A172 (cell line): ENCODE measurements at places on chromosomes 1 and 21. TPM values are rescaled to one million over a fixed set of nuclear protein-coding genes. Genes with fewer than 3 reads are reported as not detected.

DNA sequence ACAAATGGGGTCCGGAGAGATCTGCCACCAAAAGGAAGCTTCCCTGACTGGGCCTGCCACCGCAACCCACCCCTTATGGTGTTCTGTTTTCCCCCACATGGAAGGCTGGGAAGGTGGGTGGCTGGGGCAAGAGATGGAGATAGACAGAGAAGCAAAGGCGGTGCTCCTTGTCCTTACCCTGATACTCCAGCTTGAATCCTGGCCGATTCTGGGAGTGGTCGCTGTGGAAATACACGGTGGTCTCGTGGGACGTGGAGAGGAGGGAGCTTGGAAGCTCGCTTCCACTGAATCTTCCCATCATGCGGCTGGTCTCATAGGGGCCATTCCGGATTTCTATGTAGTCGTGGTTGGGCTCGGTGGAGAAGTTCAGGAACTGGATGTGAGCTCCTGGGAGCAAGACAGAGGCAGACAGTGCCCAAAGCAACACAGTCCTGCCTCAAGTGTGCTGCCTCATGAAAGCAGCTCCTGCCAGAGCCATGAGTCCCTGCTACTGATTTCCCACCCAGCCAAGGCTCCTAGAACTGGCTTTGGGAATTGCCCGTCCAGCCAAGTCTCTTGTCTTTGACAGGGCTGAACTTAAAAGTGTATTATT lies 138.5 kb downstream of the ZSCAN20 start:
- no peak for DNase-seq

DNA sequence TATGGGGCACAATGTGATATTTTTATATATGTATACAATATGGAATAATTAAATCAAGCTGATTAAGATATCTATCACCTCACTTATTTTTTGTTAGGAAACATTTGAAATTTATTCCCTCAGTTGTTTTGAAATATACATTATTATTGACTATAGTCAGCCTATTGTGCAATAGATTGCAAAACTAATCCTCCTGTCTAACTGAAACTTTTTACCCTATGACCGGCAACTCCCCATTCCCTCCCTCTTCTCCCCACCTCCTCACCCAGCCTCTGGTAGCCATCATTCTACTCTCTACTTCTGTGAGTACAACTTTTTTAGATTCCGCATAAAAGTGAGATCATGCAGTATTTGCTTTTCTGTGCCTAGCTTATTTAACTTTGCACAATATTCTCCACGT lies 117.7 kb upstream of the SGIP1 start:
- no peak for DNase-seq

DNA sequence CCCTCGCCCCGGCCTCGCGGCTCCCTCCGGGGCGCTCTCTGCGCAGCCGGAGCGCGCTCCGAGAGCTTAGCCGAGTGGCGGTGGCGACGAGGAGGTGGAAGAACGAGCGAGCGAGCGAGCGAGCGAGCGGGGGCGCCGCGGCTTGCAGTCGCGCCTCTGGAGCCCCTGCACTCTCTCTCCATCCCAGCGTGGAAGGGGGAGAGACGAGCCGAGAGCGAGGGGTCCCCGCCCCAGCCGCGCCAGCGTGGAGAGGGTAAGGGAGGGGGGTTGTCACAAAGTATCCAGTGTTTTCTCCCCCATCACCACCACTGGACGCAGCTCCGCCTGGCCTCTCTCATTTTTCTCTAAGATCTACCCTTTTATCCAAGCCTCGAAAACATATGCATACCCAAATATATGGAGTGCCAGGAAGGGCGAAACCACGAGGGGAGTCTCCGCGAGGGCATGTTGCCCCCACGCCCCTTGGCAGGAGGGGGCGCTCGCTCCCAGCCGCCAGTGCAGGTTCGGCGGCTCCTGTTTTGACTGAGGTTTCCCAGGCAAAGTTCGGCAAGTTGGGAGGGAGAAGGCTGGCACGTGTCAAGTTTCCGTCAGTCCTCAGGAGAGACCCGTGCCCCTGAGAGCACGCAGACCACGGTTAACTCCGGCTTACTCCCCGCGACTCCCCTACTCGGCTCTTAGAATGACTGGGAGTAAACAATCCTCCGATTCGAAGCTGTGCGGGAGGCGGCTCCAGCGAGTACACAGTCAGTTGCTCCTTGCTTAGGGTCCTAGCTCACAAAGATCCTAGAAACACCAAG lies 569 bp upstream of the DAB1 start:
- no peak for DNase-seq

DNA sequence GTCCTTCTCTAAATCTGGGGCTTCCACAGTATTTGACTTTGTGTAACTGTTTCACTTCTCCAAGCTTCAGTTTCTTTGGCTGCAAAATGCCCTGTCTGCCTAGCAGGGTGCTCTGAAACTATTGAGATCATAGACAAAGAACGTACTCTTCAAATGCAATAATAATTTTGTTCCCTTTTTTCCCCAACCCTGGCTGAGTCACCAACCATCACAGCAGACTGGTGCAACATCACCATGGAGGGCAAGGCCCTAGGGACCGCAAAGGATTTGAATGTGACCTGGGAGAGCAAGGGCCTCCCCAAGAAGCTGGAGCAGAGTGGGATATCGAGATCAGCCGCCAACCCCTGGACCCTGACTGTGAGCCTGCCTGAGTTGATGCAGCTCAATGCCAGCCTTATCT lies 115.0 kb downstream of the FCRL5 start:
- DNase-seq = no peak

GRCh38 chr1:92820024-92820423 lies 11.8 kb upstream of the RPL5 start:
- no peak for DNase-seq

GRCh38 chr1:8133657-8134430 lies 107.7 kb upstream of the ERRFI1 start:
- peak; percentile 83 for DNase-seq

- DNase-seq = no peak
These were observed 35.8 kb upstream of the IFNGR2 start for GRCh38 chr21:33367309-33367973.

DNA sequence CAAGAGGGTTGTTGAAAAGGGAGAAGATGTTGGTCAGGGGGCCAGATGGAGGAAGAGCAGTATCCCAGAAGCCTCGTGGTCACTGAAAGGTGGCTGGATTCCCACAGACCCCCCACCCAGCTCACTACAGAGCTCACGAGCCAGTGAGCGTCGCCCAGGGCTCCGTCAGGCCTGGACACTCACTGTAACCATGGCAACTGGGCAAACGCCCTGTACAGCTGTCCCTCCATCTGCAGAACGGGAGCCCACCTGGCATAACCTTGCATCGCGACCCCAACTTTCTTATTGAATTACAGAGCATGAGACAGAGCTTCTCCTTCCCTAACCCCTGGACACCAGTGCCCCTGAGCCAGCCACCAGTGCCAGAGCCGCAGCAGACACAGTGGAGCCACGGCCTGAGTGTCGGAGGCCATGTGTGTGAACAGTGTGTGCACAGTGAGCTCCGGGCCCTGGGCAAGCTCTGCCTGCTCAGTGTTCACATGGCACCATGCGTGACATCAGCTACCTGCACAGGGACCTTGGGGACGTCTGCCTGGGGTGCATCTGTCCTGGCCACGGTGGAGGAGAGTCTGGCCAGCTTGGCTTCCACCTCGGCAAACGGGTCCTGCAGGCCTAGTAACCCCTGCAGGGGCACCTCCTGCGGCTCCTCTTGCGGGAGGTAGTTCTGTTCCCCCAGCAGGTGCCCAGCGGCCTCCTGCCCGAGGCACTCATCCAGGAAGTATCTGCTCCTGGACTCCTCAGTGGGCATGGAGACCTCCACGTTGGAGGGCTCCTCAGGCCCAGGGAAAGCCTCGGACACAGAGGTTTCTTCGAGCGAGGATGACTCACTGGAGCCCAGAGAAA lies 25.9 kb upstream of the DDOST start:
- no peak for DNase-seq

GRCh38 chr1:162889989-162890388 lies 29.0 kb upstream of the CCDC190 start:
- no peak for DNase-seq

GRCh38 chr21:27168084-27168483 lies 201.2 kb upstream of the ADAMTS5 start:
- peak; percentile 28 for DNase-seq

DNA sequence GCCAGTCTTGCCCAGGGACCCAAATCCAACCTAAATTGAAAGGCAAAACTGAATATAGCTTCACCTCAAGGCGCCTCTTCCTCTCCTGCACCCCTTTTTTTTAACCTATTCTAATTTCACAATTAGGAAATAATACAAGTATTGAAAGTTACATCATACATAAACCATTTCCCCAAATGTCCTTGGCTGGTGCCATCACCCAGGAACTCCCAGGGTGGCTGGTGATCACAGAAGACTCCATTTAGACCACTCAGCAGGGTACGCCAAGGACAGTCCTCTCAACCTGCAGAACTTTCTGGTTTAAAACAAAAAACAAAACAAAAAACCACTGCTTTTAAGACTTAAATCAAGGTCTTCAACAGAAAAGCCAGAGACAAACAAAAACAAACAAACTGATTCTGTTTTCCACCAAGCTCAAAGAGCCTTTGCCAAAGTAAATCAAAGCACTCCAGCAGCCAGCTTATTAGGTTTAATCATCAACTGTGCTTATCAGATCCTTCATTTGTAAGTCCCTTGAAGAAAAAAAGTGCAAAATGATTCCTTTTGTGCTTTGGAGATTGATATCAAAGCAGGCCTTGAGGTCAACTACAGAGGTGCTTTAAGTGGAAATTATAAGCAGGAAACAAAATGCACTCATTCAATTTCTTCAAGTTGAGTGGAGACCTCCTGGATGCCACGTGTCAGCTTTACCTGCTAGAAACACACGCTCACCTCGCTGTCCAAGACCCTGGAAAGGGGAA lies 113.0 kb downstream of the ETS2 start:
- no peak for DNase-seq

DNA sequence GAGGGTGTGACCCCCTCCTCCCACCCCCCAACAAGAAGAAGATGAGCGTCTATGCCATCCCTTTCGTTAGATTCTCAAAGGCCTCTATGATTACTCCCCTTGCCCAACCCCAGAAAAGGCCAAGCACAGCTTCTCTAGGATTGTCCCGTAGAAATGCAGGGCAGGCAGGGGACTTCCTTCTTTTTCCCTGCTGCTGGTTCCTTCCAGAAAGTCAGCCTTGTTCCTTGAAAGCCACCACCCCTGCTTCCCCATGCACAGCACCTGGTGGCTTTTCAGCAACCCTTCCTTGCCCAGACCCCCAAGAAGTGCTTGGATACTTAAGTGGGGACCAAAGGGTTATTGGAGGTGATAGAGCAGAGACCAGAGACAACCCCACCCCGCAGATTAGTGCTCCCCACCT lies 75.1 kb downstream of the ARHGEF10L start:
- DNase-seq = no peak

GRCh38 chr1:97061604-97062003 lies 340.0 kb downstream of the PTBP2 start:
- DNase-seq = no peak

DNA sequence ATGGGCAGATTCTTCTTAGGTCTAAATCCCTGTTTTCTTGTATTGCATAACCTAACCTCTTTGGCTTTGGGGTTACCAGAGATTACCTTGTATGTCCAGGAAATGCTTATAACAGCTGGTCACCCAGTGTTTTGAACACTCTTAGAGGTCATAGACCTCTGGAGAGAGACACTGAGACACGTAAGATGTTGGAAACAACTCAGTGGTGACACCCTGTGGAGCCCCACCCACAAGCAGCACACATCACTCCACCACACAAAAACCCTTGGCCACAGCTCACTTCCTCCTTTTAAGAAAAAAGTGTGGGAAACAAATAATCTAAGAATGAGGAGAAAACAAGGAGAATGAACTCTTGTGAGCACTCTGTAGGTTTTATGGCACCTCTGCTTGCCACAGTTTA lies 26.3 kb upstream of the CYP4B1 start:
- DNase-seq = no peak

- no peak for DNase-seq
These were observed 36.9 kb upstream of the QSOX1 start for GRCh38 chr1:180117764-180118116.

DNA sequence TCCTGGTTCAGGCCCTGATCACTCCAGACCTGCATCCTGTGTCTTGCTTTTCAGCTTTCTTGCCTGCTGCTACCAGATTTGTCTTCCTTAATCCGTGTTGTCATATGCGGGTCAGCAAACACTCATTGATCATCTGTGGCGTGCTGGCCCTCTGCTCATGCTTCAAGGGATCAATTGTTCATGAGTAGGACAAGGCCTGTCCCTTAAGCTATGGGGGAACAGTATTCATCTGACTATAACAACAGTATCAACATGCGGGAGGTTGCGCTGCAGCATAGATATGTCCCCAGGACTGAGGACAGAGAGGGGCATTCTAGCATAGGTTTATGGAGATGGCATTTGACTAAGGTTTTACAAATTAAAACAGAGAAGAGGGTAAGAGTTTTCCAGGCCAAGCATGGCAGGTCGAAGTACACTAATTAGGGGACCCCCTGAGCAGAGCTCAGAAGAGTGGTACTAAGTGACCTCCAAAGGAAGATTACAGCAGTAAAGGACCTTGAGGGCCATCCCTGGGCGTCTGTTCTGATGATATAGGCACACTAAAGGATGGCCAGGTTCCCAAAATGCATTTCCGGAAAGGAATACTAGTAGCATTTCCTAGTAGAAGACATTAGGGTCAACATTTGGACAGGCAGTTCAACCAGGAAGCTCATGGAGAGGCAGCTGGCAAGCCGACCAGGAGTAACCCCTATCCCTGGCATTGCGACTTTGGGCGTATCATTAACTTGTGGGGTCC lies 811 bp upstream of the ZNF672 start:
- no peak for DNase-seq

DNA sequence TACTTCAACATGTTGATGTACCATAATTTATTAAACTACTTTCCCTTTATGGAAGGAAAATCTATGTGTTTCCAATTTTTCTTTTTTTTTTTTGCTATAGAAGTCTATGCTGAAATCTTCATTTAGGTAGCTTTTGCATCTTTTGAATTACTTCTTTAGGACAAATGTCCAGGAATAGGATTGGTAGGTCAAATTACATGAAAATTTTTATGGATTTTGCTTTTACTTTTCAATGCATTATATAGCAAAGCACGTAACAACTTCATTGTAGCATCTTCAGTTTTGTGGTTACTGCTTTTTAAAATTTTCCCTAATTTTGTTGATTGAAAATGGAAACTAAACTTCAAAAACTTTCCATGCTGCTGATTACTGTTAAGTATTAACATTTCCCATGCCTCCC lies 12.0 kb upstream of the PLA2G2C start:
- no peak for DNase-seq

Gene SLC6A17
- total RNA-seq = 0.33 and 0.34 TPM in 2 replicates

Gene CNIH3
- total RNA-seq = 12.8 and 15.4 TPM in 2 replicates
